ENCODE measurements at places on chromosomes 12 and 14.

- no peak for DNase-seq
These were observed 510 bp downstream of the EIF2S1 start for GRCh38 chr14:67360470-67361206.

DNA sequence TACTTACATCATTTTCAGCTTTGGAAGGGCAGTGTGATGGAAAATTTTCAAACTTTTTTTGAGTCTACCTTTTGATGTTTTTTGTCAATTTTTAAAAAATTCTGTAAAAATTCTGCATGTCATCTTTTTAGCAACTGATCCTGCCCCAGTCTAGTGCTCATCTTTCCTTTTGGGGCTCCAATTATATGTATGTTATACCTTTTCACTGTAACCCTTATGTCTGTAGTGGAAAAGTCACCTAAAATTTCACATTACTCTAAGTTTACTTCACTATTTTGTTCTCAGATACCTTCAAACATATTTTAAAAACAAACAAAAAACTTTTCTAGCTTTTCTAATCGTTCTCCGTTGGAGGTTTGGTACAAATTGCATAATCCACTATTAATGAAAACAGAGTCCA, 32.5 kb upstream of the MYRFL start:
- DNase-seq = no peak

DNA sequence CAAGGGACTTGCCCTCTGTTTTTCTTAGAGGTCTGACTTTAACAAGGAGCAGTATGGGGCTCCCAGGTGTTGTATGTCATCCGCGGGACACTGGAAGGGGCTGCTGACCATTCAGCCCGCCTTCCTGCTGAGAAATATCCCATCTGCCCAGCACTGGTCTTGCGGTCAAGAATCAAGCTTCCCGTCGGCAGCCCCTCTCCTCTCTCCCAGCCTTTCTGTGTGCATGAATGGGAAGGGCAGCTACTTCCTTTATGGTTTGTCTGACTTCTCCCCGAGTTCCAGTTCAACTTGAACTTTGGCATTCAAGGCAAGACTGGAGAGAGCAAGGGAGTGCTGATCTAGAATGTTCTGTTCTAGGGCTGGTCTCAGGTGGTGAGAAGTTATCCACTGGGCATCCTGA, 51.5 kb downstream of the PSMA6 start:
- no peak for DNase-seq

- DNase-seq = peak; percentile 50
These were observed 102.7 kb upstream of the FKBP4 start for GRCh38 chr12:2692080-2692479.

DNA sequence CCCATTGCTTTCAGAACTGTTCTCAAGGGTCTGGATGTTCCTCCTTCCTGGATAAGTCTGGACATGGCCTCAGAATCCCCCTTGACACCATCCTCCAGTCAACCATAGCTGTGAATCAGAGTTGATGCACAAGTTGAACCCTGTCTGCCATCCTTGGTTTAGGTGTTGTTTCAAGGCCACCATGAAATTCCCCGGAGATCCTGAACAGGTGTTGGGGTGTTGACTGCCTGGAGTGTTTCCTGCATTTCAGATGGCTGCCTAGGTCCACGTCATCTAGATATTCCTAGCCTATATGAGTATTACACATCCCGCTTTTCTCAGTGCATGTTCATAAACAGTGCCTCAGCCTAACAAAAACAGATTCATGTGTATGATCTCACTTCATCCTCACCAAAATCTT, 86.7 kb upstream of the PWP1 start:
- no peak for DNase-seq

DNA sequence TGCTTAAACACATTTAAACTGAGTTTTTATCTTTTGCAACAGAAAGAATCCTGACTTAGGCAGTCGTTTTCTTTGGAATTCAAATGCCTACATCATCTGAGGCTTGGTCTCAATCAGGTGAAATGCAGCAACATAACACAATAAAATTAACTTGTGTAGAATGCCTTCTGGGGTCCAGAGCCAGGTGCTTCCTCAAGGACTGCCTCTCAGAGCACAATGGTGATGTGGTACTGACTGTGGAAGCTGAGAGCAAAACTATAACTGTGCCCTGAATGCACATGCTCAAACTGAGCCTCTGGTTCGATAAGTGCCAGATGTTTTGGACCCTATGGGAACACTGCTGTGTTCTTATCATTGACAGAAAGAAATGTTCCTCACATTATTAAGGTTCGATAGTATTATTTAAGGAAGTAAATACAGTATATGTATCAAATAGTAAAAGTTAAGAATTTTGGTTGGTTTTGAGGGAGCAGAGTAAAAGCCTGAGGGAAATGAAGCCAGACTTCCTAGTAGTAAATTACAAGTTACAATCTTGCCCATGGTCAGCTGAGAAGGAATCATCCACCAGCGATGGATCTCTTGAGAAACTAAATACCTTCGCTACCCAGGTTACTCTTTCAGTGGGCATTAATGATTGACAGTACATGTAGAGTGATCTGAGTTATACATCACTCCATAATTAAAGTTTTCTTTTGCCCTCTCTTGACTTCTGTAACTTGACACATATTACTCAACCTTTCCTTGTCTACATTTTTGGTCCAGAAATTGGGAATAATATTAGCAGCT, 122.9 kb upstream of the ATP2B1 start:
- DNase-seq = no peak

- no peak for DNase-seq
These were observed 466.4 kb downstream of the NPAS3 start for GRCh38 chr14:33404964-33405574.

- no peak for DNase-seq
These were observed 15.3 kb downstream of the NOC4L start for GRCh38 chr12:132159555-132160003.

GRCh38 chr12:61757831-61758505, 502.2 kb upstream of the USP15 start:
- no peak for DNase-seq

GRCh38 chr12:2170376-2170775, 117.6 kb downstream of the CACNA1C start:
- no peak for DNase-seq

GRCh38 chr12:39365364-39366001, 77.4 kb downstream of the KIF21A start:
- no peak for DNase-seq

DNA sequence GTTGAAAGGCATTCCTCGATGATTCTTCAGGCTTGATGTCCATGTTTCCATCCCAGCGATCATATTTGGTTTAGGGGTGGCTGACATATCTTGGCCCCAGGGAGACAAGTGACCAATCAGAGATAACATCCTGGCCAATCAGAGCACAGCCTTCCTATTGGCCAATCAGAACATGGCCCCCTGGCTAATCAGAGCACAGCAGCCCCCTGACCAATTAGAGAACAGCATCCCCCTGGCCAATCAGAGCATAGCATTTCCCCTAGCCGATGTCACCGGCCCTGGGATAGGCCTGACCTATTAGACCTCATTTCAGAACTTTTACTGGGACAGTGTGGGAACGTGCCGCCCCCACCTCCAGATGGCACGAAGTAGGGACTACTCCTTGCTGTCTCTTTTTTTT, 182.2 kb downstream of the AACS start:
- DNase-seq = no peak

DNA sequence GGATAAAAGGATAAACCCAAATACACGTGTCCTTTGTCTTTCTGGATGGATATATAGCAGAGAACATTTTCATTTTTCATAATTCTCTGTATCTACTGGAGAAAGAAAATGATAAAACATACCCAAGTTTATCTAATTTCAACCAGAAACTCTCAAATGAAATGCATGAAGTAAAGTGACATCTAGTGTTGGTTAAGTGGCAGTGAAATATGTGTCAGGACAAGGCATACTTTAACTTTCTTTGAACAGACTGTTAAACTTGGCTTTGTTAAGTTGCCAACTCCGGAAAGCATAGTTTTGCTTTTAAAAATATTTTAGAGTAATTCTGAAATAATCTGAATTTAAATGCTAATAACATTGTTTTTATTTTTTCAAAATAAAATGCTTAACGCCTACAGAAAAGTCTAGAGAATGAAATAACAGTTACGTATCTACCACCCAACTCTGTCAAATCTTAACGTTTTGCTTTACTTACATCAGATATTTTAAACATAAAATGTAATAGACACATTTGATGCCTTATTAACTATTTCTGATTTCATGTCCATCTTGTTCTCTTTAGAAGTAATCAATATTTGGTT, 25.2 kb upstream of the NTN4 start:
- DNase-seq = no peak

DNA sequence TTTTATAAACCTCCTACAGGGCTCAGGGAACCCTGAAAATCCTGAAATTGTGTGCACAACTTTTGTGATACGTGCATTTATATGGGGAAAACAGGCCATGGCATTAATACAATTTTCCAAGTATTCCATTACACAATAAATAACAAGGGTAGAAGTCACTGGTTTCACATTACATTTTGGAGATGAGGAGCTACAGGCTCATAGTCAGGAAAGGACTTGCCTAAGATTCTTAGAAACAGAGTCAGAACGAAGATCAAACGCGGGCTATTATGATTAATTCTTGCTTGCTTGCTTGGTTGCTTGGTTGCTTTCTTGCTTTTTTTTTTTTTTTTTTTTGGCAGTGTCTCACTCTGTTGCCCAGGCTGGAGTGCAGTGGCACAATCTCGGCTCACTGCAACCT, 16.7 kb downstream of the NOS1 start:
- DNase-seq = no peak

- DNase-seq = no peak
These were observed 118.2 kb upstream of the TMCC3 start for GRCh38 chr12:94768398-94769046.

- no peak for DNase-seq
These were observed 15.6 kb upstream of the NEK9 start for GRCh38 chr14:75142494-75142893.

DNA sequence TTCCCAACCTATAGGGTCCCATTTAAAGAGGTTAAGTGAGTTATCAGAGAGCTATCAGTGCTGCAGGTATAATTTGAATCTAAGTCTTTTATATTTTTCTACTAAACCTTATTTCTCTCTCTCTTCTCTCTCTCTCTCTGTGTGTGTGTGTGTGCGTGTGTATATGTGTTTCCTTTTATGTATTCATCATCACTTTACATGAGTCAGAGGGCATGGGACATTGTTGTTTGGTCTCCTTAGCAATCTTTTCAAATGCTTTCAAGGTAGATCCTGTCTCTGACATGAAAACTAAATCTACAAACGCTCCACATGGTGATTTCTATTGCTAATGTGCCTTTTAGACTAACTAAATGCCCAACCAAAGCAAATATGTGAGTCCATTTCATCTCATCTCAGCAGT, 459.7 kb downstream of the BTG1 start:
- DNase-seq = no peak

GRCh38 chr12:116262741-116263140, 14.8 kb downstream of the MED13L start:
- no peak for DNase-seq

- DNase-seq = no peak
These were observed 26.3 kb upstream of the KIF26A start for GRCh38 chr14:104112113-104112505.

DNA sequence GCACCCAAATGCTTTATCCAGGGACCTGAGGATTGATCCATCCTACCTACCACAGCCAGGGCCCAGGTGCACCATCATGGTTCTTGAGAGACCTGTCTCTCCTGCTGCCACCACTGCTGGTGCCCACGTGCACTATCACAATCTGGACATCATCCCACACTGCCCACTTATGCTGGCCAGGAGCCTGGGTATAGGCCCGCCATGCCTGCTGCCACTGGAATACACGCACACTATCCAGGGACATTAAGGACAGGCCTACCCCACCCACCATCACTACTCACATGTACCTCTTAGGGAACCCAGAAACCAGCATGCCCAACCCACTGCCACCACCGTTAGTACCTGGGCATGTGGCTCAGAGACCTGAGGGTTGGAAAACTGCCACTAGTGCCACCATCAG, 207.7 kb downstream of the NELL2 start:
- no peak for DNase-seq

GRCh38 chr14:71856199-71856919, 75.9 kb upstream of the RGS6 start:
- DNase-seq = peak; percentile 2

DNA sequence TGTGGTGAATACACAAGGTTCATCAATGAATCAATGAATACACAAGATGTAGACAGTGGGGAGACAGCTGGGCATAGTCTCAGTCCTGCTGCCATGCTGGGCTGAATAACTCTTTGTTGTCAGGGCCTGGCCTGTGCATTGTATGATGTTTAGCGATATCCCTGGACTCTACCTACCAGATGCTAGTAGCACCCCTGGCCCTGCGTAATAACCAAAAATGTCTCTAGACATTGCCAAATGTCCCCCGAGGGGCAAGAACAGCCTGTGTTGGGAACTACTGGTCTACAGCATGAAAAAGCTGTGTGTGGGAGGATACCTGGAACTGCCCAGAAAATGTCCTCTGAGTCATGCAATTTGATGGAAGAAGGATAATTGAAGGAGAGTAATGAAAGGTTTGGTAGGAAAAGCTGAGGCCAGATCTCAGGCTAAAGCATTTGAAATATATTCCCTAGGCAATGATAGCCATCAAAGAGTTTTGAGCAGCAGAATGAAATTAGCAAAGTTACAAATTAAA, 128.2 kb downstream of the TMEM30B start:
- DNase-seq = no peak

DNA sequence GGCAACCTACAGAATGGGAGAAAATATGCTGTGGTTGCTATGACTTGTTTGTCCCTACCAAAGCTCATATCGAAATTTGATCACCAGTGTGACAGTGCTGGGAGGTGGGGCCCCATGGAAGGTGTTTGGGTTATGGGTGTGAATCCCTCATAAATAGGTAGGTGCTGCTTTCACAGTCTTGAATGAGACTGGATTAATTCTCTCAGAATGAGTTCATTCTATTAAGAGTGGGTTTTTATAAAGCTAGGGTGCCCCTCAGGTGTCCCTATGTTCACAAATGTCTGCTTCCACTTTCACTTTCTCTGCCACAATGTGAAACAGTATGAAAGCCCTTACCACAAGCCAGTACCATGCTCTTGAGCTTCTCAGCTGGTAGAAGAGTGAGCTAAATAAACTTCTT, 133.5 kb downstream of the CPNE8 start:
- DNase-seq = no peak

- no peak for DNase-seq
These were observed 3.8 kb downstream of the RPS29 start for GRCh38 chr14:49582113-49582977.

GRCh38 chr12:118827606-118828005, 153.7 kb upstream of the SRRM4 start:
- DNase-seq = no peak

GRCh38 chr12:71220260-71220659, 62.5 kb upstream of the TSPAN8 start:
- DNase-seq = no peak

DNA sequence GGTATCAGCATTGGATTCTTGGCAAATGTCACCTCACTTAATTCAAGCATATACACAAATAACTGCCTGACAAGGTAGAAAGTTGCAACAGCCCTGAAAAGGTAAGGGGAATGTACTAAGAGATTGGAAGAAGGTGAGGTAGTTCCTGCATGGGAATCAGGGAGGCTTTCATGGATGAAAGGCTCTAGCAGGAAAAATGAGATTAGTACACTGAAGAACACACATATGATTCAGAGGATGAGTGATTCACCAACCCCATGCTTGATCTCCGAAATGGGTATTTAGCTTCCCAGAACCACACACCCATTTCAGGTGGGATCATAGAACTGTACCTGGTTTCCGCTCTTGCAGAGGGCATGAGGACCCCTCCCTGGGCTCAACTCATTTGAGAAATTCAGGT, 65.8 kb downstream of the PAH start:
- no peak for DNase-seq

- peak; percentile 45 for DNase-seq
These were observed 3.4 kb upstream of the ARHGAP5 start for GRCh38 chr14:32073537-32074189.
